Neural crest cell (in vitro differentiated cells): ENCODE measurements at places on chromosomes 6 and 20. TPM values are rescaled to one million over a fixed set of nuclear protein-coding genes. Genes with fewer than 3 reads are reported as not detected.

The ZBTB46 gene
- total RNA-seq: 23.7 and 23.8 TPM in 2 replicates

The ID4 gene
- 104 and 106 TPM in 2 replicates for total RNA-seq

The HMGCLL1 gene
- total RNA-seq: 0.73 and 0.75 TPM in 2 replicates

The TRIM31 gene
- total RNA-seq: not detected in 2 replicates

- no peak for DNase-seq
Observed at GRCh38 chr6:151300267-151300991, 60.7 kb downstream of the AKAP12 start.

GRCh38 chr6:107489636-107490565 lies at the start of gene SOBP:
TSS of gene SOBP (plus strand) at chr6:107490117. CDS start at chr6:107490617, 500 bp downstream.
- DNase-seq: peak; percentile 76

- DNase-seq: no peak
Observed at GRCh38 chr20:45322952-45323383, 14.9 kb upstream of the MATN4 start.

DNA sequence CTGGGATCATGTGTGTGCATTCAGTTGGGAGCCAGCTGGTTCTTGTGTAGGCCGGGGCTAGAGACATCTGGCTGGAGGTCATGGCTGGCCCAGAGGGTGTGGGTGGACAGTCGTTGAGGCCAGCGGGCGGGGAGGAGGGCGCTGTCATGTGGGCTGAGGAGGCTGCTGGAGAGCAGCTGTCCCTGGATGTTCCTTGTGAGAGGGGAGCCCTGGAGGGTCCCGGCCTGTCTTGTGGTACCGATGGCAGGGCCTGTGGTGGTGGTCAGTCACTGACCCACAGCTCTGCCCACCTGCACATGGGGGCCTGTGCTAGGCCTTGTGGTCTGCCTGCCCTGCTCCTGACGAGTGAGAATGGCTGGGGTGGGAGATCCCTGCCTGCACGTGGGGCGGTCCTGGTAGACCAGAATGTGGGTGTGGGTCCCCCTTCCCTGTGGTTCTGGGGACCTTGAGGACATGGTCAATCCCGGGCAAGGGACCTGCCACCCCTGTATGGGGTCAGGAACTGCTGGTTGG lies 1.9 kb upstream of the C20orf204 start:
- no peak for DNase-seq

DNA sequence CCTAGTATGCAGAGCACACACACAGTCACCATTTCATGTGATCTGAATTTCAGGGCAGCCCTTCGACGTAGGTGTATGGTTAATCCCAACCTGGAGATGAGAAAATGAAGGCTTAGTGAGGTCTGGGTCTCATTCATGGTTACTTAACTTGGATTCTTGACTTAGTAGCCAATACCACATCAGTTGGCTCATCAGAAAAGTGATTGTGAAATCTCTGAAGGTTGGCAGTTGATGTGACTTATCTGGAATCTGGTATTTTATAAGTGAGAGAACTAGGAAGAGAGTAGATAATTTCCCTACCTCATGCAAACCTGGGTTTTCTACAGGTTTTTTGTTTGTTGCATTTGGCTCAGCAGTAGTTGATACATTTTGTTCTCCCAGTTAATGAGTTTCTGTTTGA lies 123.7 kb downstream of the CCDC170 start:
- no peak for DNase-seq

DNA sequence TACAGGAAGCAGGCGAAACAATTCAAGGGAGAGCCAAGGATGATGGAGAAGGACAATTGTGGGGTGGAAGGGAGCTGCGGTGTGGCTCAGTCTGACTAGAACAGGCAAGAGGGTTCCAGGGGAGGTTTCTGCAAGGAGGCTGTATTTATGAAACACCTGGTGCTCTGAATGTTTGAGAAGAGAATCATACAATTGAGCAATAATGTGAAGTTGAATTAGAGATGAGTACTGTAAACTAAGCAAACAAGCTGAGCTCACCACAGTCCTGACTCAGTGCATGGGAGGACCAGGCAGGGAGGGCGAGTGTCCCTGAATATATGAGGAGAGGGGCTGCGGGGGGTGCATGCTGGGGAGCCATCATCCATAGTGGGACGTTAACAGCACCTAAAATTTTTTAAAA lies 279.7 kb downstream of the KIF16B start:
- no peak for DNase-seq

- no peak for DNase-seq
Observed at GRCh38 chr6:118788702-118789101, 105.2 kb upstream of the ASF1A start.

GRCh38 chr6:36314221-36315014 lies 22.3 kb downstream of the BNIP5 start:
- no peak for DNase-seq

- DNase-seq: no peak
Observed at GRCh38 chr6:43149265-43149664, 21.8 kb upstream of the SRF start.

GRCh38 chr6:22353101-22353500 lies 56.3 kb upstream of the PRL start:
- no peak for DNase-seq

DNA sequence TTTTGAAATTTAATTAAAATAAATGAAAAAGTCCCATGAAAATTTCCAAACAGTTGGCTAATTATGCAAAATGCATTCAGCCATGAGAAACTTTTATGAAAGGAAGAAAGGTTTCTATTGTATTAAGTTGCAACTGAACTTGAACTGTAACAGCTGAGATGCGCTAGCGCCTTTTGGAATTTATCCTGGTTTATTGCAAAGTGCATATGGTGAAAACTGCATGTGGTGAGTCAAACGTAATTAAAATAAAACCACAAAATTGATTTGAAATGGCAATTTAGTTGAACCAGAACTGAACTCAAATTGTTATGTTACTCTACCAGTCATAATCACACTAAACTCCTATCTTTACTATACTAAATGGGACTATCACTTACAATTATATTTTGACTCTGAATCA lies 46.4 kb upstream of the COL21A1 start:
- DNase-seq: no peak

DNA sequence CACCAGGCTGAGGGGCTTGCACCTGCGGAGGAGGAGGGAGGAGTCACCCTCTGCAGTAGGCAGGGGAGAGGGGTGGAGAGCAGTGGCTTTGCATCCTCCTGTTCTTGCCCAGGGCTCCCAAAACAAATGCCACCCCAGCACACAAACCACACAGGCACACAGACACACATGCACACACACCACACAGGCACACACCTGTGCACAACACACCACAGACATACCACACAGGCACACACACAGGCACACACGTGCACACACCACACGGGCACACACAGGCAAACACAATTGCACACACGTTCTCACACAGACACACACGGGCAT lies 26.6 kb downstream of the YTHDF1 start:
- DNase-seq: no peak

DNA sequence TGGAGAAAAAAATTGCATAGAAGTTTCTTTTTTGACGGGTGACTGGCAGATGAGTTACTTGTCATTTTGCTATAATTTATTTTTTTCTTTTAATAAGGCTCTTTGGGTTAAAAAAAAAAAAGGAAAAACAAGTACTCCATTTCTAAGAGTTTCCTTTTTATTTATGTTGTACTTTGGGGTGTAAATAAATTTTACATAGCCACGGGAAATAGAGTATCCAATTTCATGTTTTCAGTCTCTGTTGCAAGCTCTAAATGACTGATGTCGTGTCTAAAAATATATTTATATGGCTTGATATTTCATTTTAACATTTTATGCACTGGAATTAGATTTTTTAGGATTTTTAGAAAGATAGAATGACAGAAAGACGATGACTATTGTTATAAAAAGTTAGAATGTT lies 3.4 kb downstream of the EYA4 start:
- DNase-seq: no peak

DNA sequence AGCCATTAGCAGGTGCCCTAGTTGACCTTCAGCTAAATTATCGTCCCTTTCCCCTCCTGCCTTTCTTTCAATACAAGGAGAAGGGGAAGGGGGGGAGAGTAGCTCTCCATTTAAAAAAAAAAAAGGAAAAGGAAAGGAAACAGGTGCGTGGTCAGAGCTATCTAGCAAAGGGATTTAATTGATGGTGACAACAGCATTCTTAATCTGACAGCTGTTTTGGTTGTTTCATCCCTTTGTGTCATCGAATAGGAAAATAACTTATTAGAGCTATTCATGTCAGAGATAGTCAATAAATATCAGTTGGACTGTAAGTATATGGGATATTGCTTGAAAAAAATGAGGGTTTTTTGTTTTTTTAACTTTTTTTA lies 195.2 kb upstream of the SASH1 start:
- no peak for DNase-seq

GRCh38 chr20:41463567-41463966 lies 96.9 kb upstream of the EMILIN3 start:
- no peak for DNase-seq

- DNase-seq: no peak
Observed at GRCh38 chr6:127103482-127103881, 15.0 kb upstream of the RSPO3 start.

DNA sequence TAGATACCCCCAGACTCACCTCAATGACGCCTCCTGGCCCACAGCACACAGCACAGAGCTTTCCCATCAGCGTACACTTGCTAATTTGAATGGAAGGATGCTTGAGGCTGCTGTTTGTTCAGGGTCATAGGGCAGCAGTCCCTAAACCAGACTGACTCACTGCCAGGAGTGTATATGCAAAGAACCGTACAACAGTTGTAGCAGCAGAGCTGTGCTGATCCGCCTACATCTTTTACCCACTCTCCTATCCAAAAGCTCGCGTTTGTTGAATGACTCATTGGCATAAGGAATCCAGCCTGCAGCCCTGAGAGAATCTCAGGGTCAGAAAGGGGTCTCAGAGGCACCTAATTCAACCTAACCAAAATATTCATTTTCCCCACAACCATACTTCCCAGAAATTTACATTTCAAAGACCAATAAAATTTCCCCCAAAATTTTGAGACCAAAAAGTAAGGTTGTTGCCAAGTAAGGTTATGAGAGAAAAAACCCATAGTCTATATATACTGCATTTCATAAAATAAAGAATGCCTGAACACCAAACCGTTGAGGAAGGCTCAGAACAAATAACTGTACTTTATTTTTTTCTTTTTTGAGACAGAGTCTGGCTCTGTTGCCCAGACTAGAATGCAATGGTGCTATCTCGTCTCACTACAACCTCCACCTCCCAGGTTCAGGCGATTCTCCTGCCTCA lies 35.3 kb upstream of the CCND3 start:
- no peak for DNase-seq

DNA sequence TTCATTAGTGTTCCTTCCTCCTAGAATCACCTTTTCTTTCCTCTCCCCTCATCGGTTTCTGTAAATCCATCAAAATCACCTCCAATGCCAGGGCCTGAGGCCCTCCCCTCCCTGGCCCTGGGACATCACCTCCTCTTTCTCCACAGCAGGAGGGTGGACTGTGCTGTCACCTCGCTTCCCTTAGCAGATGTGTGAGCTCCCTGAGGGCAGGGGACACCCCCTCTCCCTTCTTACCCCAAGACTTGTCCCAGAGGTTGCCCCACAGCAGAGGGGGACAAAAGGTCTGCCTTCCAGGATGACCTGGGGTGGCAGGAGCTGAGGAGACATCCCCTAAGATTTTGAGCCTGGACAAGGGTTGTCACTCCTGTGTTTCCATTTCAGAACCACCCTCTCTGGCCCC lies 5.9 kb downstream of the ULBP1 start:
- DNase-seq: no peak

DNA sequence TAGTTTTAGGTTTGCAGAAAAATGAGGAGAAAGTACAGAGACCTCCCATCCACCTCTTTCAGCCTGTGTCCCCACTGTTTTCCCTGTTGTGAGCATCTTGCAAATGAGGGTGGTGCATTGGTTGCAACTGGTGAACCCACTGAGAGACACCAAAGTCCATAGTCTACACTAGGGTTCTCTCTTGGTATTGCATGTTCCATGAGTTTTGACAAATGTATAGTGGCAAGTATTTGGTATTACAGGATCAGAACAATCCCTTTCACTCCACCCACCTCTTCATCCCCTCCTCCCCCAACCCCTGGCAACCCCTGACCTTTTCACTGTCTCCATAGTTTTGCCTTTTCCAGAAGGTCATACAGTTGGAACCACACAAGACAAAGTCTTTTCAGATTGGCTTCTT lies 20.1 kb downstream of the ZNF831 start:
- DNase-seq: no peak

DNA sequence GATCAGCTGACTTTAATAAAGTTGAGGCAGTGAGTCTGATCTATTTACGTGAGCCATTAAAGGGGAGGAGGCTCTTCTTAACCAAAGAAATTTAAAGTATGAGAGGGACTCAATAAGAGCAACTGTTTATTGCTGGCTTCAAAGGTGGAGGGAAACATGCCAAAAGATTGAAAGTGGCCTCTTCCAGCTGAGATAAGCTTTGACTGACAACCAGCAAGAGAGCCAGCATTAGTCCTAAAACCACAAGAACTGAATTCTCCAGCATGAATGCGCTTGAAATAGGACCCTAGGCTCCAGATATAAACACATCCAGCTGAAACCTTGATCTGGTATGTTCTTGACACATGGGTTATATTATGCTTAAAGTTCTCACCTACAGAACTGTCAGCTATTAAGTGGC lies 123.1 kb upstream of the GJE1 start:
- no peak for DNase-seq

GRCh38 chr6:85494547-85495536 lies 45.0 kb downstream of the NT5E start:
- DNase-seq: no peak

DNA sequence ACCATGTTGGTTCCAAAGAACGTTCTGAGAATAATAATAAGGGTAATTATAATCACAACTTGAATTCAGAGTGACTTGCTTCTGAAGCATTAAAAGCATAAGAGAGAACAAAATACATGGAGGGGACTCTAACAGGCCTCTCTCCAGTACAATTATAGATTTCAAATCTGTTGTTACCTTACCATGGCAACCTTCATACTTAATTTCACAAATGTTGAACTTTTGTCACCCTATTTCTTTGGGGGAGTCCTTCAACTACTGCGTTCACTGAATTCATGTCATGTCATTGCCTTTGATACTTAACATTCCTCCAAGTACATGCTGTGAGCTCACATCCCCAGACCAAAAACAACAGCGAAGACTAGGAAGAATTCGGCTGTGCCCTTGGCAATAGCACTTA lies 104.0 kb downstream of the MKKS start:
- no peak for DNase-seq

DNA sequence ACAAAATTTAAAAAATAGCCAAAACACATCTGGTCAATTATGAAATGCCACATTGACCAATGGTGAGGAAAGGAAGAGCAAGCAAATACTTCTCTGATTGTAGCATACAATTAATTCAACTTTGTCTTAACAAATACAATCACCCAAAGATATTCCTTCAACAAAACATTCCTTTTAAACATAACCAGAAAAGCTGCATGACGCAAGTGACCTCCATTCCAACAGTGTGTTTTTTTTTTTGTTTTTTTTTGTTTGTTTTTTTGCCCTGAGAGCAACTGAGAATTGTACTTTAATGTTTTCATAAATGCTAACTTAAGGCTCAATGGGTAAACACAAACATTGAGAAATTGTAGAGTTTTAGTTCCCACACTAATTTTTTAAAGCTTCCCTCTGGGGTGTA lies 184.4 kb downstream of the PTPRK start:
- no peak for DNase-seq
